ENCODE measurements at places on chromosomes 3 and 15. TPM values are rescaled to one million over a fixed set of nuclear protein-coding genes. Genes with fewer than 3 reads are reported as not detected.

ZBTB47 gene
- total RNA-seq: 37.3 TPM

DNA sequence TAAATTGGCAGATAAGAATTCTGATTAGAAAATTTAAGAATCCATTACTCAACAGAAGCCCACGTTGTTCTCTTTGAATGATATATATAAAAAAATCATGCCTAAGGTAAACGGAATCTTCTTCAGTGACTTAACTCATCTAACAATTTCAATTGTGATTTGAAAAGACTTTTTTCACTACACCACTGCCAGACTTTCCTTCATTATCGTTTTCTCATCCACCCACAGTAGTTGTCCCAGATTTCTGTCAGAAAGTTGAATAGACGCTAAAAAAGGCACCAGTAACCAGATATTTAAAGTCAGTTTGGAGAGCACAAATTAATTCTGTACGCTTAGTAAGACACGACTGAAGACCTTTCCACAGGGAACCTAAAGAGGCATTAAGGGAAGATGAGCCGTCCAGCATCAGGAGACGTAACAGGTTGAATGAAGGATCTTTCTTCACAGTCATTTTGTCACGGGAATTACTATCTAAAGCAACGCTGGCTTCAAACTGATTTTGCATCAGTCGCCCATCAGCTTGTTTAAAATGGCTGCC lies 1.3 kb downstream of the HIGD1A start:
- peak overlapping the region; percentile 78 for H3K27ac ChIP-seq
- no peaks in the 10 kb centered on the region for H3K27me3 ChIP-seq
- H3K4me3 ChIP-seq: peak overlapping the region; percentile 87

- DNase-seq: no peak
- H3K4me3 ChIP-seq: no peak overlapping the region
- H3K27ac ChIP-seq: no peak overlapping the region
- H3K4me1 ChIP-seq: peaks cover 3% of the 10 kb centered on the region
- no peaks in the 10 kb centered on the region for H3K36me3 ChIP-seq
- H3K27me3 ChIP-seq: no peaks in the 10 kb centered on the region
Observed at GRCh38 chr3:31442755-31443154, 90.0 kb upstream of the STT3B start.

GRCh38 chr3:187006864-187007630 lies 76.7 kb downstream of the ST6GAL1 start:
- H3K4me3 ChIP-seq: no peak overlapping the region
- H3K27me3 ChIP-seq: no peaks in the 10 kb centered on the region
- H3K4me1 ChIP-seq: no peaks in the 10 kb centered on the region
- no peak for DNase-seq

GRCh38 chr15:78850941-78851755 lies 21.5 kb upstream of the MORF4L1 start:
- no peak overlapping the region for H3K27ac ChIP-seq
- H3K4me3 ChIP-seq: no peak overlapping the region
- H3K27me3 ChIP-seq: no peaks in the 10 kb centered on the region
- no peaks in the 10 kb centered on the region for H3K4me1 ChIP-seq
- H3K36me3 ChIP-seq: no peaks in the 10 kb centered on the region
- DNase-seq: no peak

DNA sequence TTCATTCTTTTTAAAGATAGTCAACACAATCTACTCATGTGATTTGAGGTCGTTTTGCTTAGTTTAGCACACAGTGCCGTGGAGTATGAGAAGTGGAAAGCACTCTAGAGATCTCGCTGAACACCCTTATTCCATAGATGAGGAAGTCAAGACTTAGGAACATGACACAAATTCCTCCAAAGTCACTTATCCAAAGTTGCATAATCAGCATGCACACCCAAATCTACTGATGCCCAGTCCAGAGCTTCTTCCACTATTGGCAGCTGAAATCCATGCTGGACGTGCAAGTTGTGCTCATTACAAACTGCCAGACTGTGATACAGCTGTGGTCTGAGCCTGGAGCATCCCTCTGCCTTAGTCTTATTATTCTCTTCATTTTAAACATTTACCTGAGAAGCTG lies 83.5 kb upstream of the ZNF280D start:
- no peak overlapping the region for H3K27ac ChIP-seq
- DNase-seq: no peak

DNA sequence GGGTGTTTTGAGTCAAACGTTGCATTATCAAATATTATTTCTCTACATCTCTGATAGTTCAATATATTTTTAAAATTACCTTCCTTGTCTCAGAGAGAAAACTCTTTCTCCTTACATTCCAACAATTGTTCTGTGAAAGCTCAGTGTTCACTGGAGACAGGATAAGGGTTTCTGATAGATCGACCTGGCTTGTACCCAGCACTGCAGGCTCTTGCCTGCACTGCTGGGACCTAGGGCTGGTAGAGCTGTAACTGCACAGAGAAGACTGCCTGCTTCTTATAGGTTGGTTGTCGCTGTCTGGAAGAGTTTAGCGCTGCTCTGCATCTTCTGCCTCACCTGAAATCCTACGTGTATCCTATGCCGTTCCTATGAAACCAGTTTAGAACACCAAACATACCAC lies 249.9 kb upstream of the LRTM1 start:
- DNase-seq: no peak
- H3K27me3 ChIP-seq: no peaks in the 10 kb centered on the region
- H3K27ac ChIP-seq: no peak overlapping the region
- no peak overlapping the region for H3K4me3 ChIP-seq
- no peaks in the 10 kb centered on the region for H3K36me3 ChIP-seq

DNA sequence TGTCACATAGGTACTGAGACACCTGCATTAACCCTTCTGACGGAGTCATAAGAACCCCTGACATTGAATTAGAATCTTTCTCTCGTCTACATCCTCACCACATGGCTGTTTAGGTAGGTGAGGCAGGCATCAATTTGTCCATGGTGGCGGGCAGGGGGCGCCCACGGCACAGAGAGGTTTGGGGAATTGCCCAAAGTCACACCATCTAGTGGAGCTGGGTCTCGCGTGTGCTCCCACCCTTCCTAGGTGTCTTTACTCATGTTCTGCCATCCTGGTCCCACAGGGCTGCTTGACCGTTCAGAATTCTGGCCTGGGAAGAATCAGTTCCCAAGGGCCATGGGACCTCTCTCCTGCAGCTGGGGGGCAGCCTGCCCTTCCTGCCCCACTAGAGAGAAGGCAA lies 14.7 kb upstream of the DLL4 start:
- no peaks in the 10 kb centered on the region for H3K36me3 ChIP-seq
- no peaks in the 10 kb centered on the region for H3K27me3 ChIP-seq
- H3K4me3 ChIP-seq: no peak overlapping the region
- no peaks in the 10 kb centered on the region for H3K4me1 ChIP-seq
- no peak overlapping the region for H3K27ac ChIP-seq

SLC22A13 gene
- total RNA-seq: 0.12 TPM

MKRN2OS gene
- total RNA-seq: not detected

GRCh38 chr3:157423337-157423736 lies 13.3 kb upstream of the PTX3 start:
- H3K36me3 ChIP-seq: no peaks in the 10 kb centered on the region
- DNase-seq: no peak
- no peaks in the 10 kb centered on the region for H3K4me1 ChIP-seq
- no peak overlapping the region for H3K27ac ChIP-seq
- H3K27me3 ChIP-seq: no peaks in the 10 kb centered on the region
- no peak overlapping the region for H3K4me3 ChIP-seq

DNA sequence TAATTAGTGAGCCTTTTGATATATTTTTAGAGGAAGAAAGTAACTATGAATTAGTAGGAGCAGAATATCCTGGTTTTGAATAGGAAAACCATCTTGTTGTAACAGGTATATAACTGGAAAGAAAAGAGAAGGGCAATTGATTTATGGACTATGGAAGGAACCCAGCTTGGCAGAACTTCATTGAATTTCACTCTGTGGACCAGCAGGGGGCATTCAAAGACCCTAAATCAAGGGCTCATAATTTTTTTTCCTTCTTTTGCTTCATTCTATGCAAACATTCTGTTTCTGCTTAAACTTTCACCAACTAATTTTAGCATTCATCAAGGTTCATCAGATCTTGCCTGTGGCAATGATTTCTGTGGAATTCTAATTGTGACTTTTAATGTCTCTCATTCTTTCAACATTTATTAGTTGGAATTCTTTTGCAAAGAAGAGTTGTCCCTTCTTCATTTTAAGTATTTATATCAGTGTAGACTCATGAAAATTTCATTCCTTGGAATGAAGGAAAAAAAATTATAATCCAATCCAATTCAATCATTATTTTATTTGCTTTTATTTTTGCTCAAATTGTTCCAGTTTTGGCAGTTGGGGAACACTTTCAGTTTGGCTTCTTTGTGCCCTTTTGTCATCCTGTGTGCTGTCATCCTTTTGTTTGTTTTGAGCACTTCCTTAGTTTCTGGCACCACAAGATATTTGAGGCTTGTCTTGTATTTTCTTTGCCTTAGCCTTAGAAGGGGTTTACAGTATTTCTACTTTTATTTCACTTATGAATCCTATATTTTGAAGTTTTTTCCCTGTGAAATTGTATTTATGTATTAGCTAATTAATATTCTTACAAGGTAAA lies 30.4 kb downstream of the NXPE3 start:
- peak; percentile 40 for DNase-seq
- no peaks in the 10 kb centered on the region for H3K27me3 ChIP-seq
- no peak overlapping the region for H3K27ac ChIP-seq
- H3K4me3 ChIP-seq: no peak overlapping the region

- peak overlapping the region; percentile 7 for H3K27ac ChIP-seq
- no peaks in the 10 kb centered on the region for H3K36me3 ChIP-seq
- H3K4me1 ChIP-seq: peaks cover 13% of the 10 kb centered on the region
- peak; percentile 76 for DNase-seq
- no peaks in the 10 kb centered on the region for H3K27me3 ChIP-seq
Observed at GRCh38 chr3:177516158-177517011, 319.1 kb upstream of the TBL1XR1 start.

HIGD2B gene
- not detected for total RNA-seq
